ENCODE measurements at places on chromosomes 6 and 20. TPM values are rescaled to one million over a fixed set of nuclear protein-coding genes. Genes with fewer than 3 reads are reported as not detected.

Gene WFDC5
- not detected for total RNA-seq

Gene IL17F
- not detected for total RNA-seq

Gene SIRPB2
- not detected for total RNA-seq

Gene SEC23B
- 41.4 TPM for total RNA-seq

Gene PRRT1
- total RNA-seq: 0.44 TPM

Gene NR2E1
- not detected for total RNA-seq

Gene PPIL6
- total RNA-seq: 2.2 TPM

Gene CTCFL
- total RNA-seq: not detected

Gene E2F1
- 1.8 TPM for total RNA-seq

Gene TINAG
- not detected for total RNA-seq

Gene IMPG1
- not detected for total RNA-seq

Gene MICA
- total RNA-seq: 37.7 TPM

Gene PKIB
- 11.1 TPM for total RNA-seq

Gene RUNX2
- 4.5 TPM for total RNA-seq

Gene EYA2
- 1.5 TPM for total RNA-seq

Gene MOG
- not detected for total RNA-seq

Gene GABRR2
- total RNA-seq: 0.15 TPM

Gene POU5F1
- 0.33 TPM for total RNA-seq

Gene PRKN
- total RNA-seq: 7.4 TPM

Gene HLA-DOB
- total RNA-seq: 0.29 TPM

Gene PRR18
- total RNA-seq: not detected

Gene BPIFB2
- total RNA-seq: not detected

Gene LTB
- total RNA-seq: not detected

Gene CDS2
- total RNA-seq: 39.4 TPM

Gene CRYBG1
- total RNA-seq: 15.6 TPM

Gene ZBTB12
- 9.8 TPM for total RNA-seq

Gene RAE1
- total RNA-seq: 30.9 TPM

Gene SLC17A1
- not detected for total RNA-seq

Gene ULBP1
- 0.44 TPM for total RNA-seq

Gene MACROD2
- total RNA-seq: 0.50 TPM

Gene BMP2
- total RNA-seq: 20.7 TPM

Gene TRIM31
- not detected for total RNA-seq

Gene TGM2
- total RNA-seq: 109 TPM

Gene CST7
- total RNA-seq: not detected

Gene OPRM1
- total RNA-seq: not detected

Gene SCAF8
- total RNA-seq: 37.2 TPM

Gene CFB
- total RNA-seq: 24.1 TPM

Gene CRISP3
- not detected for total RNA-seq

Gene YTHDF1
- 26.1 TPM for total RNA-seq

Gene DOK5
- total RNA-seq: 27.5 TPM

Gene CNKSR3
- 10.8 TPM for total RNA-seq

Gene PRL
- not detected for total RNA-seq

Gene PTPRK
- 75.4 TPM for total RNA-seq

Gene BPHL
- total RNA-seq: 24.4 TPM

Gene BANF2
- total RNA-seq: not detected

Measured in smooth muscle cell of trachea (primary cell).